ENCODE measurements at places on chromosomes 7 and 10.

- DNase-seq, result peak; percentile 1
Observed at GRCh38 chr10:96720422-96721206, at the start of gene PIK3AP1. Gene PIK3AP1, minus strand, starts transcription at chr10:96720514. Its CDS starts 120 bp downstream, at chr10:96720394.

- no peak for DNase-seq
Observed at GRCh38 chr10:24451325-24451820, 242.4 kb downstream of the KIAA1217 start.

- DNase-seq, result no peak
Observed at GRCh38 chr10:69974551-69975155, 78.0 kb upstream of the MACROH2A2 start.

GRCh38 chr7:45013465-45013967, 13.5 kb downstream of the CCM2 start:
- no peak for DNase-seq

GRCh38 chr7:55508221-55509011, 63.9 kb downstream of the VOPP1 start:
- DNase-seq, result no peak

- no peak for DNase-seq
Observed at GRCh38 chr7:144048648-144049047, at the start of gene OR2A5. Gene OR2A5, plus strand, starts transcription at chr7:144048948. Its CDS starts 1,454 bp downstream, at chr7:144050402.
